ELR (cell line): ENCODE measurements at places on chromosomes 6 and 20.
A peak's percentile ranks its signal among the peaks of the same experiment; 100 is the strongest.

- peak; percentile 71 for DNase-seq
These were observed 1.1 kb downstream of the CEBPB start for GRCh38 chr20:50191544-50192363.

DNA sequence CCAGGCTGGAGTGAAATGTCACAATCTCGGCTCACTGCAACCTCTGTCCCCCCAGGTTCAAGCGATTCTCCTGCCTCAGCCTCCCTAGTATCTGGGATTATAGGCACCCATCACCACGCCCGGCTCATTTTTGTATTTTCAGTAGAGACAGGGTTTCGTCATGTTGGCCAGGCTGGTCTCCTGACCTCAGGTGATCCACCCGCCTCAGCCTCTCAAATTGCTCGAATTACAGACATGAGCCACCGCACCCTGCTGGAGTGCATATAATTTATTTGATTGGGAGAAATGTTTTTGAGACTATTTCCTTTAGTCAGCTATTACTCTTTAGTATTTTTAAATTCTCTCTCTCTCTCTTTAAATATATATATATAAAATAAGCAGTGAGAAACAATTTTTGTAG lies 29.8 kb downstream of the FAM83B start:
- no peak for DNase-seq

- no peak for DNase-seq
These were observed 25.7 kb downstream of the CFAP61 start for GRCh38 chr20:20078041-20078440.

DNA sequence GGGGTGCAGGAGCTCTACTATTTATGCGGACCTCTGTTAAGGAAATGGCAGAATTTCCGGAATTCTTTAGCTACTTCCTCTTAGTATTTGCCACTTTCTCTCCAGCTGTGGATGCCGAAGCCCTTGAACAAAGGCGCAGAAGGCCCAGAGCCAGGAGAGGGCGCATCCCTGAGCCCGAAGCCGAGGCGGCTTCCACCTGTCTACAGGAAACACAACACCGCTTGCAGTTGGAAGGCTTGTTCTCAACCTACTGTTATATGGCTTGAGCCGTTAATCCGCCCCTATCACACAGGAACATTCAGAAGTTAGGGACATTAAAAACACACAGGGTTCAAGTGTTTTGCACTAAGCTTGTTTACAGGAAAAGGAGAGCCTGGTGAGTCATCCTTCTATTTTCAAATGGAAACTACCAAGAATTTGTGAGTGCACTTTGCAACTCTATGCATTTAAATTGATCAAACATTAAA lies 417.1 kb downstream of the BCKDHB start:
- peak; percentile 26 for DNase-seq

GRCh38 chr20:40160097-40160550 lies 528.9 kb downstream of the MAFB start:
- peak; percentile 43 for DNase-seq

DNA sequence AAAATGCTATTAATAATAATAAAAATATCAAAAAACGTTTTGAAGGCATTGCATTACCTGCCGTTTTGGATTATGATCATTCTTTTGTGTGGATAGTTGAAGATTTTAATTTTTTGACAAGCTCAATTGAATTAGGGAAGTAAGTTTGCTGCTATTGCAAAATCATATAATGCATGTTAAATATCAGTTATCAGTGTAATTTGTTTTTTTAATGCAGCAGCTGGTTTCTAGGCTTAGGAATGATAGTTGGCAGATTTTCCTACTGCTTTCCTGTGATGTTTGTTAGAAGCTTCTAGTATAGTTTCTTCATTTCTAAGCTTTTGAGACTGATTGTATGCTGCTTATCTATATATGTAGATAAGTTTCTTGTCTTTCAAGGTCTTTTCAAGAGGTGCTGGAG lies 99.0 kb downstream of the JARID2 start:
- no peak for DNase-seq

DNA sequence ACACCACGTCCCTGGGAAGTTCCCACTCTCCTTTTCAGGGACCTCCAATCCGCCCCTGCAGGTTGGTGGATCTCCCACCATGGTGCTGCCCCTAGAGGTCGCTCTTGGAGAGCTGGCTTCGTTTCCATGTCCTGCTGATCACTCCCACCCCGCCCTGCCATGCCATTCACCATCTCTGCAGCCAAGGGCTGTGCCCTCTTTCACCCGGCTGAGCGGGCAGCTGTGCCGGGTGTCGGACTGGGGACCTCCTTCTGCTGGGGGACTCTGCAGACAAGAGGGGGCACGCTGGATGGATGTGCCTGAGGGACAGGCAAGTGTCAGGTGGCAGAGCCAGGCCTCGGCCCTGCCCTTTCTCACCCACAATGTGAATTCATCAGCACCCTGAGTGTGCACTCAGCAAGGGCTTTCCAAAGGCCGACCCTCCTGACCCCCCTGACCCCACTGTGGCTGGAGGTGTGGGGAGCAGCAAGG lies 347.0 kb downstream of the CDH4 start:
- DNase-seq: no peak

DNA sequence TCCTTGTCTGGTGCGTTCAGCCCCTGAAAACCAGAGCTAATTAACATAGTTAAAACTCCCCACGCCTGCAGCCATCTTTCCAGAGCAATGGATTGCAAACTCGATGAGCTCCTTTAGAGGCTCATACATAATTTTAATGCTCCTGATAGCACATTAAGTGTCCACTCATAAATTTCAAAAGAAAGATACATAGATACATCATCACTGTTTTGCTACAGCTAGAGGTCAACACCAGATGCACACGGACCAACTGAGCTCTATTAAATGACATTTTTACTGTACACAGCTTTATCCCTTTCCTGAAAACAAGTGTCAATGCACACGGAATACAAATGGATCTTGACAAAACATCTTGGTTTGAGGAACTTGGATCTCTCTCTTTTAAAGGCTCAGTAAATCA lies 91.3 kb upstream of the HDAC2 start:
- DNase-seq: no peak

- DNase-seq: no peak
These were observed 20.6 kb upstream of the CST3 start for GRCh38 chr20:23658336-23658735.

DNA sequence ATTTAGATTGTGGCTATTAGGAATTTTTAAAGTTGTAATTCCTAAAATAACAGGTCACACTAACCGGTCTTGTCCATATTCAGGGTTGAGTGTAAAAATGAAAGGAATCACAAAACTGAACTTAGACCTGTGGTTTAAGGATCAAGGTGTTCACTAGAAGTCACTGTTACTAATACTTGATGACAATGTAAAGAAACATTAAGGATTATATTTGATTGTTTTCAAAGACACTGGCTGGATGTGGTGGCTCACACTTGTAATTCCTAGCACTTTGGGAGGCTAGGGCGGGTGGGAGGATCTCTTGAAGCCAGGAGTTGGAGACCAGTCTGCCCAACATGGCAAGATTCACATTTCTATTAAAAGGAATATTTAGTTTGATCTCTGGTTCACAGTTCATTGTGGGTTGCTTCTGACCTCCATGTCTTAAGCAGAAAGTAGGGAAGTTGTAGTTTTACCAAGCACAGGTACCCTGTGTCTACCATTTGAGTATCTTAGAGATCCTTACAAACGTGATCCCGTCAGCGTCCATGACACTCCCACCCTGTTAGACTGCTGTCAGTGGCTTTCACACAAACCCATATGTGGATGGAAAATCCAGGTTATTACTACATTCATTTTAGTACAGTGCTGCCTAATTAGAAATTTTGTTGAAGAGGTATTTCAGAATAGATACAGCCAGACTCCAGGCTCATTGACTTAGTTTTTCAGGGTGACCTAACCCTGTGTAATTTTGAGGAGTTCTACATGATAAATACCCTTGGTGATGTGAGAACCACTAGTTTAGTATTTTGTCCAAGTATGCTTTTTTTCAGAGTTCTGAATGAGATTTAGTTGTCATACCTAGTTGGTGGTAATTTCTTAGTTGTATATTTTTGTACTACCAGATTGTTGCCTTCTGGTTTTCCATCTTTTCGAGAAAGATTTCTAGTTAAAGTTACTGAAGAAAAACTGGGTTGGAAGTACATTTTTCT lies 10.2 kb downstream of the SRSF3 start:
- DNase-seq: no peak

GRCh38 chr6:34235307-34236130 lies 1.2 kb upstream of the HMGA1 start:
- DNase-seq: peak; percentile 98

DNA sequence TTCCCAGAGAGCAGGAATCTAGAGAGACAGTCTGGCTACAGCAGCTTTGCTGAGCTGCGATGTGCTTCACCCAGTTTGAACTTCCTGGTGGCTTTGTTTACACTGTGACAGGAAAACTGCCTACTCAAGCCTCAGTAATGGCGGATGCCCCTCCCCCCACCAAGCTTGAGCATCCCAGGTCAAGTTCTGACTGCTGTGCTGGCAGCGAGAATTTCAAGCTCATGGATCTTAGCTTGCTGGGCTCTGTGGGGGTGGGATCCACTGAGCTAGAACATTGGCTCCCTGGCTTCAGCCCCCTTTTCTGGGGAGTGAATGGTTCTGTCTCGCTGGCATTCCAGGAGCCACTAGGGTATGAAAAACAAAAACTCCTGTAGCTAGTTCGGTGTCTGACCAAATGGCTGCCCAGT lies 91.0 kb upstream of the ESR1 start:
- DNase-seq: peak; percentile 14

DNA sequence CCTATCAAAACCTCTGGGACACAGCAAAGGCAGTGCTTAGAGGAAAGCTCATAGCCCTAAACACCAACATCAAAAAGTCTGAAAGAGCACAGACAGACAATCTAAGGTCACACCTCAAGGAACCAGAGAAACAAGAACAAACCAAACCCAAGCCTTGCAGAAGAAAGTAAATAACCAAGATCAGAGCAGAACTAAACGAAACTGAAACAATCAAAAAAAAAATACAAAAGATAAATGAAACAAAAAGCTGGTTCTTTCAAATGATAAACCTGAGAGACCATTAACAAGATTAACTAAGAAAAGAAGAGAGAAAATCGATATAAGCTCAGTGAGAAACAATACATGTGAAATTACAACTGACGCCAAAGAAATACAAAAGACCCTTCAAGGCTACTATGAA lies 34.8 kb upstream of the RUNX2 start:
- DNase-seq: no peak
